ENCODE measurements at places on chromosomes 5 and 9. TPM values are rescaled to one million over a fixed set of nuclear protein-coding genes. Genes with fewer than 3 reads are reported as not detected.

The URM1 gene
- total RNA-seq, result 82.6 TPM

DNA sequence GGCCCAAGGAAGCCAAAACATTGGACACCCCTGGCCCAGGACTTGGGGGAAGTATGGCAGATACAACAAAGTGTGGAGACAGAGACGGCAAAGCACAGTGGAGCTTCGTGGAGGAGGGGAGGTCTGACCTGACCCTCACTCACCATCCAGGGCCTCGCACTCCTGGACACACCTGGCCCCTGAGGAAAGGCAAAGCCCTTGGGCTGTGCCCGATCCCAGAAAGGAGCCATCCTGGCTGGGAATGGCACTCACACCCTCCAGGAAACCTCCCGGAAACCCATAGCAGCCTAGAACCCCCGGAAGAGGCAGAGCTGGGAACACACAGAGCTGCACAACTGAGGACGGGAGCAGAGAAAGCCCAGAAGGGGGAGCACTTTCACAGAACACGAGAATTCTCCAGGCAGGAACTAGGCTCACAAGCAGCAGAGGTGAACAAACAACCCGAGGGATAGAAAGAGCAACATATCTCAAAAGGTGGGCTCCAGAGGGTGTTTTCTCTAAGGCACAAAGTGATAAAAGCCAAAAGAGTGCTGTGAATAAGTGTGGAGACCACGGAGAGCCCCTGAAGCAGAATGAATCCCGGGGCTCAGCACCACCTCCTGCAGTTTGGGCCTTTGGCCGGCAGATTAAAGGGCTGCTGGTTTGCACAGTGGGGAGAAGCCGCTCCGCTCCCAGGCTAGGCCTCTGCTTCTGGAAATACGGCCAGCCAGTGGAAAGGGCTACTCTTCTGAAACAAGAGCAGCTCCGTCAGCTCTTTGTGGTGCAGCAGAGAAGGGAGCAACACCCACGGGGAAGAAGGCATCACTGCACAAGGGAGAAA, 108.2 kb downstream of the UBE2R2 start:
- DNase-seq, result no peak

The ELOVL7 gene
- 0.49 TPM for total RNA-seq

GRCh38 chr9:26310294-26310693, 582.3 kb downstream of the CAAP1 start:
- no peak for DNase-seq

- DNase-seq, result no peak
Observed at GRCh38 chr5:14676320-14676719, 11.8 kb downstream of the OTULIN start.

The CCNG1 gene
- total RNA-seq, result 77.8 TPM

Measured in activated T-helper 1 cell treated with anti-CD3 and anti-CD28 coated beads, Interleukin-12 subunit alpha, Interleukin-12 subunit beta, Interleukin-2, Interleukin-4 antibody, amounts not matched to agents 30 ng/mL and 10 ng/mL and 1 ng/mL, durations not matched to agents 14 hours and 24 hours and 36 hours (primary cell).